Activated effector memory CD4-positive, alpha-beta T cell treated with Interleukin-2 at 50 U/mL for 16 hours (primary cell): ENCODE measurements at places on chromosomes 1 and 21.

DNA sequence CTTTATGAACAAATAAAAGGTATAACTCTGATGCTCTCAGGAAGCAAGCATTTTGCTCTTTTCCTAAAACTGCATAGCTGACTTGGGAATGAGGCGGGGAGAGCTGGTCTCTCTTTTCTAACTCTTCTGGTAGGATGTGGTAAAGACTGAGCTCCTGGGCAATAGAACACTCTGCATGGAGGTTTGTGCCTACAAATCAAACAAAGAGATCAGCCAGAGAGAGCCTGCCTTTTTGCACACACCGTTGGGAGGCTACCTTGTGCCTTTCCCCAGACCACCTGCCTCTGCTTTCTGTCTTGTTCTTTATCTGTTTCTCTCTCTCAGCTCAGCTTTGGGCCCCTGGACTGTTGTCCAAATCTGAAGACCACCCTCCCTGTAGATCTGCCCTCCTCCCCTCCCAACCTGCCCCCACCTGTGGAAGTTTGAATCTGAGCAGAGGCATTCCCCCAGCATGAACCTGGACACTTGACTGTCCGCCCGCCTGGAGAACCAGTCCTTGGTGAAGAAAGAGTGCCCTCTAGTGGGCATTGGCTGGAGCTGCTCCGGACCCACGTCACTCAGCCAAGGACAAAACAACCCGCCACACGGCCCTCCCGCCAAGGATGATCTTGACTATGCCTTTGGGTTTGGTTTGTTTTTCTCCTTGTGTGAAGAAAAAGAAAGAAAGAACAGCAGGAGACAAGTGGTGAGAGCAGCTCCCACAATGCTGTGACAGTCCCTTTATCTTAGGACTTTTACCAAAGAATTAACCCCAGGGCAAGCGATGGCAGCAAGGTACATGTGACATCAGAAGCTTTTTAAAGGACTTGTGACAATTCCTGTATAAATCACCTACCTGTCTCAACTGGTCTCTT is 228.2 kb downstream of the PBX1 start:
- peak; percentile 11 for DNase-seq

GRCh38 chr1:187032982-187033692 is 204.4 kb downstream of the PLA2G4A start:
- DNase-seq, result no peak

DNA sequence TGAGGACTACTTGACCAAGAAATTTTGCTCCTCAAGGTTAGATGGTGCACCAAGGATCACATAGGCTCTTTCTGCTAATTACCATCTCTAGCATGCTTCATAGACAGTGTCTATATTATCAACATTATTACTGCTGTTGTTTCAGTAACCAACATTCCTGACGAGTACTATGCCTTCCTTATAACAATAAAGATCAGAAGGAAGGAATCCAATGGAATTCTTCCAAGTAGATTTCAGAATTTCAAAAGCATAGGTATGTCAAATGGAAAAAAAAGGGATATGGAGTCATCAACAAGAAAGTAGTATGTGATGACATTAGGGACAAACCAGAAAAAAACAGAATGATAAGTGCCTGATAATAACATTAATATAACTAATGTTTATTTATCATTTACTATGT is 39.6 kb upstream of the LPGAT1 start:
- DNase-seq, result no peak

DNA sequence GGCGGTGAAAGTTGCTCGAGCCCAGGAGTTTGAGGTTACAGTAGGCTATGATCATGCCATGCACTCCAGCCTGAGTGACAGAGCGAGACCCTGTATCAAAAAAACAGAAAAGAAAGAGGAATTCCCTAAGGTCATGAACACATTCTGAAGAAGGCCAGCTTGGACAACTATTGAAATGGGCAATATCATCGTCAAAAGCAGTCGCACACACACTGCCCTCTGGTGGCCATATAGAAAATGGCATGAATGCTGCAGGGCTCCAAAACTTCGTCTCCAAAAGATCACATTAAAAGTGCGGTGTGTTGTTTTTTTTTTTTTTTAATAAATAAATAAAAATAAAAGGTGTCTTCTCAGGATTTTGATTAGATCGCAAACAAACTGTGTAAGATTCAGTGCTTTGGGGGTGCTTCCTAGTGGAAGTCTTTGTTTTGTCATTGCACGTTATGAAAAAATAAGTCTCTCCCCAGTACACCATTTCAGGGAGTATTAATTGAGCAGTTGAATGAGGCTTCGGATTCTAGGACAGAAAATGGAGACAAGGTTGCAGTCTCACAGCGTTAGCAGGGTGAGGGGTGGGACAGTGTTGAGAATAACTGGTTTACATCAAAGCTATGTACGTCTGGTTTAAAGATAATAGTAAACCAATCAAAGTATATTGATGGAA is 87.5 kb upstream of the FMN2 start:
- no peak for DNase-seq
